ENCODE measurements at places on chromosomes 5 and 9.

- DNase-seq: no peak
Measured at GRCh38 chr9:22160221-22160620, 151.1 kb upstream of the CDKN2B start.

DNA sequence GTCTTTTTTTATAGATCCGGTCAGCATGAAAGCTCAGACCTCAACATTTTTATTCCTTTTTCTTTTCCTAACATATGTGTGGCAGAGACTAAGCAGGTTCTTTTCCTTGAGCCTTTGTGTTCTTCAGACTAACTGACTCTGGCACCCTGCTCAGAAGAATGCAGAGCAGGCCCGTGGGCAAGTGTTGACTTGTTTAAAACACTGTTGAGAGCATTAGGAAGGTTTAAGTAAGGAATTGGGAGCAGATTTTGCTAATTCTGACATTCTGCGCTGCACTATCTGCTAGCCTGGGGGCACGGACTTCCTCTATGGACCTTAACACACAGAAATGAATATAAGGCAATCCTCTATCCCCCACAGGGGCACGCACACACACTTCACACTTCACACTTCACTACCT is 182.5 kb upstream of the PIK3R1 start:
- DNase-seq: no peak

- DNase-seq: no peak
Measured at GRCh38 chr9:90991953-90992352, 190.3 kb downstream of the SYK start.

GRCh38 chr5:142816531-142817430 is 46.6 kb downstream of the ARHGAP26 start:
- DNase-seq: no peak

DNA sequence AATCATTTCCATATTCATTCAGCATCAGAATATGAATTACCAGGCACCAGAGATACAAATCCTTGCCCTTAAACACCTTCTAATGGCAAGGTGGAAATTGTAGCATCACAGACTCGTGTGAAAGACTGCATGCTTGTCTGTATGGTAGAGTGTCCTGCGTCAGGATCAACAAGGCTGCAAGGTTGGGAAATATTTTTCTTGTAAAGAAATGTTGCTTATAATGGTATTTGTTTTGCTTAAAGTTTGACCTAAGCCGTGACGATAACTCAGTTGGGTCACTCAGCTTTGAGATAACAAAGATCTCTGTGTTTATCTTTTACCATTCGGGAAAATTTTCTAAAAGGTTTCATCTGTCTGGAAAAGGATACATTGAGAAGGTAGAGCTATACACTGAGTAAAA is 87.6 kb downstream of the BASP1 start:
- DNase-seq: no peak

GRCh38 chr9:26753971-26754370 is 138.6 kb downstream of the CAAP1 start:
- no peak for DNase-seq

DNA sequence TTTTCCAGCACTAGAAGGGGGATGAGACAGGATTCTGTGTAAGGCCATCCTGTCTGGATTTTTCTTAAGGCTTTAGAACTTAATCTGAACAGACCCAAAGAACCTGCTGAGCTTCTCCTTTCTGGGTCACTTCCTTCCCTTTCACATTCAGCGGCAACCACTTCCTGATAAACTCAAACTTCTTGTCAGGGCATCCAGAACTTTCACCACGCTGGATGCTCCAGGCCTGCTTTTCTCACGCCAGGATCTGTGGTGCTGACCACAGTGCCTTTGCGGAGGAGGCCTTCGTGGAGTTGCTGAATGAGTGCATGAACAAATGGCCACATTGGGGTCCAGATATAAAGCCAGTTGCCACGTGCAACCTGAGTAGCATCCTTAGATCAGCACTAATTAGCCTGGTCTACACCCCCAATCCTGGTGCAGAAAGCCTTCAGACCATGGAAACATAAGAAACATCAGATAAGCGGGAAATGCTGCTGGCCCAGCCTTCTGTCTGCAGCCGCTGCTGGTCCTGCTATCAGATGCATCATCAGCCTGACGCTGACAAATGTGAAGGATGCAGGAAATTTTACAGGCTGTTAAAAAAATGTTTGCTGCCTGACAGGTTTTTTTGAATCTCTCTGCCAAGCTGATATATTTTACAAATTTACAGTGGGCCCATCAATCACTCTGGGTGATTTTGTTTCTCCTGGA is 75.3 kb upstream of the BARHL1 start:
- DNase-seq: no peak

GRCh38 chr5:88877826-88878225 is 5.2 kb downstream of the MEF2C start:
- no peak for DNase-seq

- DNase-seq: no peak
Measured at GRCh38 chr9:69153707-69154521, 20.2 kb upstream of the TJP2 start.

DNA sequence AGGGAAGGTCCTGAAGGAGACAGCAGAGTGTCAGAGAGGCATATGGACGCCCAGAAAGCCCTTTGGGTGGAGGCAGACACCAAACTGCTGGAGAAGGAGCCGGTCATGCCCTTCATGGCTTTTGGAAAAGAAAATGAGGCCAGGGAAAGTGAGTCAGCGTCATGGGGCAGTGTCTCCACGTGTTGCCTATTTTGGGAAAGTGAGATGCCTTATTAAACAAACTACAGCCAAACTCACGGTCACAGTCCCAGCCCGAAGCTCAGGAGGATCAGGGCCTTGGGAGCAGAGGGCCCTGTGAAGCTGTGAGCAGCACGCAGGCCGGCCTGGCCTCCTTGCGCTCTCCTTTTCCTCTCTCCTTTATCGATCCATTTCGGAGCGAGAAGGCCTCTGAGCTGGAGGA is 25.0 kb downstream of the RGS3 start:
- no peak for DNase-seq

DNA sequence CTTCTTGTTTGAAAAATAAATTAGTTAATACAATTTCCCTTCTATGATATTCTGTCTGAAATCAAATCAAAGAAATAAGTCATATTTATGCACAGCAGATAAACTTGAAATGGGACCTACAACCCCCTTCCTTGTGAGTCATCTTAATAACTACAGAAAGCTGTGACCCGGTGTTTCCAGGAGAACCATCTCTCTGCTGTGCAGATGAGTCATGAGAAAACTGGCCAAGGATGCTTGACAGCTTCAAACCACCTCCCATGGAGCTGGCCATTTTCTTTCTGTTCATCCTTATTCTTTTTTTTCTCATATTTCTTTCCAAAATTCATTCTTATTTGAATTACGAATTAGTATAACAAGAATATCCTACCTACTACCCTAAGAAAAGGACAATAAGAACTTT is 43.4 kb upstream of the NR4A3 start:
- peak; percentile 16 for DNase-seq

DNA sequence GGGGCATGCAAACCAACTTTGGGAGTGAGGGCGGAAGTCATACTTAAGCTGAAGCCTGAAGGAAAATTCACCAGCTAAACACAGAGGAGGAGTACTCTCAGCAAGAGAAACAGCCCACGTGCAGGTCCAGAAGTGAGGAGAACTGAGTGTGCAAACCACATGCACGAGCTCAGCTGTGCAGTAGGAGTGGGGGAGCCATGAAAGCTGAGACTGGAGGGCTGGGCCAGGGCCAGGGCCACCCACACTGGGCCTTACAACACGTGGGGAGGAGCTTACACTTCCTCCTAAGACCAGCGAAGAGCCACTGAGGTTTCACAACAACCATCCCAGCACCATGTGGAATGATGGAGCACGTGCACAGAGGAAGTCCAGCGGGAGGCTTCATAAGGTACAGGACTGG is 9.3 kb upstream of the WWC1 start:
- DNase-seq: no peak

GRCh38 chr9:34400275-34400674 is 23.6 kb upstream of the MYORG start:
- no peak for DNase-seq

DNA sequence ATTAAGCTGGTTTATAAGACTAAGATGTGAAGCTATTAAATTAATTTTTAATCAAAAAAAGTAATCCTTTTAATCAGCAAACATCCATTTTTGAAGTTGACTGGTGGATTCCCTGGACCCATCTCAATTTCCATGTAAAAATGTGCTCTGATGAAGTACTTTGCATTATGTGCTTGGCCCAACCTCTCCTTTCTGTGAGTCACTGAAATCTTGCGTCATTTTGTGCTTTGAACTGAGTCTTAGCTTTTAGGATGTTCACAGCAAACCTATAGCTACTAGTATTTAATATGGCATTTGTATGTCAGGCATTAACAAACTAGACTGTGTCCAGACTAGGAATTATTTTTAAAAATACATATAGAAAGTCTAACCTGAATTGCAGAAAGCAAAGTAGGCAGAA is 55.0 kb upstream of the CDH12 start:
- no peak for DNase-seq

DNA sequence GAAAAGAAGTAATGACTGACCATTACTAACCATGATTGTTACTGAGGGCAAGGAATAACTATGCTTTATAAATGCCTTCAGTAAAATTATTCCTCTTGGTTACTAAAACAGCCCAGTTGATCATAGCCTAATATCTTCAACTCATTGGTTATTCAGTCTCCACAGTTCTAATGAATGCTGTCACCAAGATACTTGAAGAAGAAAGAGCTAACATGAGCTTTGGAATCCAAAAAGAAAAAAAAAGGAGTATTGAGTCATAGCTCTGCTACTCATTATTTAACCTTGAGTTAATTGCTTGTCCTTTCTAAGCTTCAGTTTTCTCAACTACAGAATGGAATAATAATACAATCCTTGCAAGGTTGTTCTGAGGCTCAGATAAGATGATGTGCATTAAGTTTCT is 187.7 kb downstream of the BRINP1 start:
- no peak for DNase-seq

DNA sequence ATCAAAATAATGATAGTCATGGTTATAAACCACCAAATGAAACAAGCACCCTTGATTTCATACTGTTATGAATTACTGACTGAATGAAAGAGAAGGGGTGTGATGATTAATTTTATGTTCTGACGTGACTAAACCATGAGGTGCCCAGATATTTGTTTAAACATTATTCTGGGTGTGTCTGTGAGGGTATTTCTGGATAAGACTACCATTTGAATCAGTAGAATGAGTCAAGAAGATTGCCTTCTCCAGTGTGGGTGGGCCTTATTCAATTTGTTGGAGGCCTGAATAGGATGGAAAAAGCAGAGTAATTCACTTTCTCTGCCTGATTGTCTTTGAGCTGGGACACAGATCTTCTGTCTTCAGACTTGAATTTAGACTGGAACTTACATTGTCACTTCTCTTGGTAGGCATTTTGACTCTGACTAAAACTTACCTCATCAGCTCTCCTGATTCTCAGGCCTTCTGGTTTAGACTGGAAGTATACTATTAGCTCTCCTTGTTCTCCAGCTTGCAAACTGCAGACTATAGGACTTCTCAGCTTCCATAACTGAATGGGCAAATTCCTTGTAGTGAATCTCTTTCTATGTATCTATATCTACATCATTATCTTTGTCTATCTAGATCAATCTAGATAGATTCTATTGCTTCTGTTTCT is 321.9 kb upstream of the TARS1 start:
- no peak for DNase-seq

DNA sequence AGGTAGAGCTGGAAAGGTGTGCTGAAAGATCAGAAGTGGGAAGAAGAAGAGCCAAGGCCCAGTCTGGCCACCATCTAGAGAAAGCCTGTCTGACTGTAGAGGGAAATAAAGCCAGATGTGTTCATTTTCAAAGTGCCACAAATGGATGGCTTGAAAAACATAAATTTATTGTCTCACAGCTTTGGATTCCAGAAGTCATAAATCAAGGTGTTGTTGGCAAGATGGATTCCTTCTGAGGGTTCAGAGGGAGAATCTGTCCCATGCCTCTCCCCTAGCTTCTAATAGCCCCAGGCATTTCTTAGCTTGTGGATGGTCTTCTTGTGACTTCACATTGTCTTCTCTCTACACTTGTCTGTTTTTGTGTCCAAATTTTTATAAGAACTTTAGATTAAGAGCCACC is 6.2 kb upstream of the PRELID2 start:
- no peak for DNase-seq

DNA sequence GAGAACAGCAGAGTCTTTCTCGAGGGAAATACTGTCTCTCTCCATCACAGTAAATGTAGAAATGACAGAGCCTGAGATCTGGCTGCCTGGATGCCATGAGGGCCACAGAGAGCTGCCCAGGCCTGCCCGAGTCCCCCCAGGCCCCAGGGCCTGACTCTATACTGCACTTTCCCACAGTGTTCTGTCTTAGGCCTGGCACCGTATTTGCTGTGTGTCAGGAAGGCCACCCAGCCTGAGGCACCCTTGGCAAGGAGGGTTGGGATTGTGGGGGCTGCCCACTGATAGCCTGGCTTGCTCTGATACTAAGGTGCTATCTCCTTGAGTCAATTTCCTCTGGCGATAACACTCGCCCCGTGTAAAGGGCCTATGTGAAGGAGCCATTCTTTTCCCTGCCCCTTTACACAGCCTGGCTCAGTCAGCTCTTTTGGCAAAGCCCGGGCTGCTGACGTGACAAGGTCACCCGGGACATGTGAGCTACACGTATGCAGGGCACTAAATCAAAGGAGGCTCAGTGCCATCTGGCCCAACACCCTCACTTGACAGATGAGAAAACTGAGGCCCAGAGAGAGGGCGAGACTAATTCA is 630.1 kb upstream of the KLF4 start:
- no peak for DNase-seq

GRCh38 chr5:113520429-113520828 is 6.9 kb downstream of the YTHDC2 start:
- peak; percentile 12 for DNase-seq

DNA sequence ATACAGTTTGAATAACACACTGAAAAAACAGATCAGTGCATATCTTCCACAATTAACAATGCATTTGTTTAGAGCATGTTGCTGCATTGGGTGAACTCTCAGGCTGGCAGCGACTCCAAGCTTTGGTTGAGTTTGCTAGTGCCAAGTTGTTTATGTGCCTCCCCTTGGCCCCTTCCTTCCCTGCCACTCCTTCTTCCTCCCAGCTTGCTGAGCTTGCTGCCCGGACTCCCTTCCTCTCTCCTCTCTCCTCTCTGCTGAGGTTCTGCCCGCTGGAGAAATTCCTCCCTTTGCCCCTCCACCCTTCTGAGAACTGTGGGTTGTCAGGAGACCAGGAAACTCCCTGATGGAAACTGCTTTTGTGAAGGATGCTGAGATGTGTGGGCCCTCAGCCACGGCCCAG is 247.3 kb downstream of the PDZD2 start:
- DNase-seq: no peak

- DNase-seq: no peak
Measured at GRCh38 chr9:107471552-107471951, 18.0 kb downstream of the KLF4 start.

GRCh38 chr5:2172471-2172870 is 289.7 kb upstream of the IRX4 start:
- DNase-seq: no peak
